ENCODE measurements at places on chromosomes 5 and 9. TPM values are rescaled to one million over a fixed set of nuclear protein-coding genes. Genes with fewer than 3 reads are reported as not detected.

Gene PTPRD
- 0.37 TPM for total RNA-seq

Gene ORM1
- not detected for total RNA-seq

Gene PDE6A
- not detected for total RNA-seq

Gene STPG3
- not detected for total RNA-seq

Gene CCDC192
- 2.5 TPM for total RNA-seq

Gene GTF3C5
- total RNA-seq = 48.4 TPM

Gene EGFLAM
- total RNA-seq = not detected

Gene SPINK7
- total RNA-seq = not detected

Gene ACTBL2
- total RNA-seq = 0.45 TPM

Gene CDX1
- total RNA-seq = not detected

Gene FAM120A
- 98.2 TPM for total RNA-seq

Gene ANKRD55
- not detected for total RNA-seq

Gene WNT8A
- not detected for total RNA-seq

Gene MARCOL
- not detected for total RNA-seq

Gene SLC45A2
- not detected for total RNA-seq

Gene RXRA
- total RNA-seq = 20.4 TPM

Gene UGT3A1
- not detected for total RNA-seq

Gene GPR150
- 0.24 TPM for total RNA-seq

Gene TRIM7
- 1.8 TPM for total RNA-seq

Gene RXFP3
- total RNA-seq = not detected

Gene FPGS
- 75.2 TPM for total RNA-seq

Gene CENPH
- 17.0 TPM for total RNA-seq

Gene DNAI1
- total RNA-seq = not detected

Gene COL15A1
- total RNA-seq = not detected

Gene TAF11L5
- total RNA-seq = not detected

Gene WDR38
- not detected for total RNA-seq

Gene RELL2
- 12.5 TPM for total RNA-seq

Gene HCN1
- total RNA-seq = not detected

Gene STK32A
- total RNA-seq = 29.5 TPM

Gene FAM78A
- total RNA-seq = not detected

Gene GABRA6
- total RNA-seq = not detected

Gene HTR4
- total RNA-seq = not detected

Gene XRCC4
- total RNA-seq = 34.2 TPM

Gene PCDHGA9
- total RNA-seq = 18.1 TPM

Gene MAN2A1
- total RNA-seq = 65.8 TPM

Gene SLC6A3
- not detected for total RNA-seq

Gene RANBP17
- total RNA-seq = 117 TPM

Gene EPB41L4A
- 27.6 TPM for total RNA-seq

Gene PDGFRB
- total RNA-seq = not detected

Gene KLHL9
- 16.8 TPM for total RNA-seq

Gene PGM5
- total RNA-seq = 0.87 TPM

Gene SPATA31E1
- not detected for total RNA-seq

Gene AFAP1L1
- total RNA-seq = 7.8 TPM

Gene TTC23L
- total RNA-seq = 0.76 TPM

Gene SPATA31A3
- not detected for total RNA-seq

Gene MEGF10
- total RNA-seq = 0.71 TPM

Gene ENHO
- not detected for total RNA-seq

Gene NIPSNAP3A
- 8.0 TPM for total RNA-seq

Gene KIF12
- total RNA-seq = 52.3 TPM

Gene FGF1
- total RNA-seq = not detected

Gene ADAMTS16
- total RNA-seq = not detected

Gene FOXI1
- total RNA-seq = not detected

Gene TEX48
- not detected for total RNA-seq

Gene EPB41L4B
- 5.8 TPM for total RNA-seq

Gene HAPLN1
- total RNA-seq = not detected
